Activated CD4-positive, alpha-beta T cell treated with anti-CD3 and anti-CD28 coated beads, Interleukin-2, amount 50 U/mL, for 4 hours (primary cell): ENCODE measurements at places on chromosomes 2 and 18.

- DNase-seq, result no peak
Observed at GRCh38 chr2:239164335-239164871, 236.4 kb downstream of the HDAC4 start.

DNA sequence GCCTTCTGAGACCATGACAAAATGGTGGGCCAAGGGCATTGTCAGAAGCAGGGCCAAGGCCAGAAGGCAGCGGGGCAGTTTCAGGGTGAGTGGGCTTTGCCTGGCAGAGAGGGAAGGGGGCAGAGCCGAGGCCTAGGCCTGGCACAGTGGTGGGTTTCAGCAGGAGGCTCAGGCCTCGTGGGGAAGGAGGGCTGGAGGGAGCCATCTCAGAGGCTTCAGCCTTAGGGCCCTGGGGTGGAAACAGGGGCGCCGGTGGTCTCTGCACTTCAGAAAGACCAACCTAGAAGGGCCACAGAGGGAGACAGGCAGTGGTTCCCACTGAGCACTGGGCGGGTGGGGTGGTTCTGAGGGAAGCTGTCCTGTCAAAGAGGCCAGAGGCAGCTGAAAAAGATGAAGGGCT, 58.0 kb upstream of the SMAD7 start:
- DNase-seq, result no peak

DNA sequence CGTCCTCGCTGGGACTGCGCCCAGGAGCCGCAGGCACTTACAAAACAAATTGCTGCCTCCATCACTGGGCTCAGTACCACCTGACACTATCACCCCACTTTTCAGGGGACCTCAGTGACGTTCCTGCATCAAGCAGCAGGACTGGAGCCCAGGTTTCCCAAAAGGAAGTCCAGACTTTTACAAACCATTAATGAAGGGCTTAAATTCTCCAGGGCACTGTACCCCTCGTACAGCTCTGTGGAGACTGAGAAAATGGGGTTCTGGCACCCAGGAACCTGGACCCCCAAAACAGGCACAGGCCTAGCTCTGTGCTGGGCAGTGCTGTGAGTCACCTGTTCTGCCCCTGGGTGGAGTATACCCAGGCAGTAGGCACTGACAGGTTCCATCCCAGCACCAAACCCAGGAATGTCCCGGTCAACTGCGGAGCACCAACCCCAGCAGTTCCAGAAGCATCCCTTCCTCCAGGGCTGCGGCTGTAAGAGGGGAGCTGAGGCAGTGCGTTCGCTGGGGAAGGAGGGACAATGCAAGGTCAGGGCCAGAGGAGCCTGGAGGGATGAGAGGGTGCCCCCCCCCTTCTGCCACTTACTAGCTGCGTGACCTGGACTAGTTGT, 24.6 kb upstream of the NOTO start:
- DNase-seq, result no peak

- DNase-seq, result no peak
Observed at GRCh38 chr2:193806088-193806774, 1611.5 kb upstream of the TMEFF2 start.

DNA sequence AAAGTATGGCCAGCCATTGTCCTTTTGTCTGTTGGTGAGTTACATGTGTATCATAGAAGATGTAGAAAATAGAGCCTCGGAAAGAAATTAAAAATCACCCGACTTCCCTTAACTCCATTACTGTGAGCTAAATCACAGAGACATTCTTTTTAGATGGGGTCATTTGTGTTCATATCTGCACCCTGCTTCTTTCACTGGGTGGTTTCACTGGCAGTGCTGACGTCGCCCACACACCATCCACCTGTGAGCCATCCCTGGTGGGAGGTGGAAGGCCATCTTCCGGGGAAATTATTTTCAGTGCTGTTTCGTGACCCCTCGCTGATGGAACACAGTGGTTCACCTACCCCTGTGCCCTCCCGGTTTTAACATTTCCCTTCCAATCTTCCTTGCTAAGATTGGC, 21.2 kb downstream of the SH3BP4 start:
- DNase-seq, result no peak

GRCh38 chr2:238290091-238290509, 1.7 kb upstream of the PER2 start:
- DNase-seq, result peak; percentile 11

GRCh38 chr2:223315813-223316212, 263.8 kb downstream of the KCNE4 start:
- no peak for DNase-seq

GRCh38 chr2:24169023-24169422, 5.8 kb upstream of the FAM228A start:
- no peak for DNase-seq

DNA sequence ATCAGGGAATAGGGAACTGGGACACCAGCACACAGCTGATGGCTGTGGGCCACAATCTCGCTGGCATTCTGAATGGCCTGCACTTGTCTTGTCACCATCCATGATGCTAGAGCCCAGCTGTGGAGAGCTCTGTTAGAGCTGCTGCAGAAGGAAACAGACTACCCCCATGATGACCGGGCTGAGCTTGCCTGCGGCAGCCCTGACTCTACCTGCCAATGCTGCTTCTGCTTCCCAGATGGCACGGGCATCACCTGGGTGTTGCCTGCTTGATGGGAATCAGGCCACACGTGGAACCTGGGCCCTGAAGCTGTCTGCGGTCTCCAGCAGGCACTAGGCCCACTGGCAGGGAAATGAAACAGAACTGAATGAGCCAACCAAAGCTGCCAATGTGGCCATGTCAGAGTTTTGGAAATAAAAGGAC, 11.2 kb upstream of the DAW1 start:
- DNase-seq, result no peak

- DNase-seq, result no peak
Observed at GRCh38 chr2:178205853-178206521, 11.7 kb downstream of the OSBPL6 start.

DNA sequence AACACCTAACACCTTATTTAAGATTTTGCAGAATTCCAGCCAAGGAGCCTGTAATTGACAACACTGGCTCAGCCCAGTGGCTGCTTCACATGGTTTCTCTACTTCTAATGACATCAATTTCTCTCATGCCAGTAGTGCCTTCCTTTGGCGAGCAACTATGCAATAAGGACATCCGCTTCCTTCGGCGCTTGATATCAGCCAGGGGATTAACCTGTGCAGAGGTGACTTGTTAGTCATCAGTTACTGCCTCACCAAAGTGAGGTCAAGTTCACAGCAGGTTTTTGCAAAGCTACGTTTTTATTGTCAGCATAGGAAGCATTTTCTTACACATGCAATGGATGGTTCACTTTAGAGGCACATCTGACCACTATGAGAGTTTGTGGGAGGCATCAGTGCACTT, 24.0 kb upstream of the EDAR start:
- DNase-seq, result no peak

DNA sequence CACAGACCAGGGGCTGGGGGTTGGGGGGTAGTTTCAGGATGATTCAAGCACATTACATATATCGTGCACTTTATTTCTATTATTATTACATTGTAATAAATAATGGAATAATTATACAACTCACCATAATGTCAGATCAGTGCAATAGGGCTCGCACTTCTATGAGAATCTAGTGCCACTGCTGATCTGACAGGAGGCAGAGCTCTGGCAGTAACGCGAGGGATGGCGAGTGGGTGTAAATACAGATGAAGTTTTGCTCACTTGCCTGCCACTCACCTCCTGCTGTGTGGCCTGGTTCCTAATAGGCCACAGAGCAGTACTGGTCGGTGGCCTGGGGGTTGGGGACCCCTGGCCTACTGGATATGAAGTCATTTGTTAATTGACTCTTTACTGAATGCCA, 190.5 kb downstream of the CLIP4 start:
- no peak for DNase-seq

- no peak for DNase-seq
Observed at GRCh38 chr18:50080932-50081560, 113.9 kb downstream of the MYO5B start.

DNA sequence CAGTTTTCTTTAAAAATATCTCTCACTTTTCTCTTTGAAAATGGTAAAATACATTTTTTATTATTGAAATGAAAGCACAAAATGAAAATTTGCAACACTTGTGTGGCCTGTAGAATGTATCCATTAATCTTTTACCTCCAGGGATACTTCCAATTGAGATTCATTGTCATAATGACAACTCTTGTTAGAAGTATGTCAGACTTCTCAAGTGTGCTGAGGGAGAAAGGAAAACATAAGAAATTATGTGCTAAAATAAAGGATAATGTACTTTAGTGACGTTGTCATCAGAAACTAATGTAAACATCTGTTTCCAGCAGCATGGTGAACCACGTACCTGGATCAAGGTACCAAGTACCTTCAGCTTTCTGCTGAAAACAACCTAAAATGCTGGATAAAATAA, 195.8 kb upstream of the STON1 start:
- no peak for DNase-seq

GRCh38 chr2:70975237-70975636, 3.2 kb upstream of the ANKRD53 start:
- no peak for DNase-seq

GRCh38 chr2:205730701-205731582, 48.6 kb downstream of the NRP2 start:
- no peak for DNase-seq

- no peak for DNase-seq
Observed at GRCh38 chr2:28595323-28595722, 99.5 kb downstream of the PLB1 start.

DNA sequence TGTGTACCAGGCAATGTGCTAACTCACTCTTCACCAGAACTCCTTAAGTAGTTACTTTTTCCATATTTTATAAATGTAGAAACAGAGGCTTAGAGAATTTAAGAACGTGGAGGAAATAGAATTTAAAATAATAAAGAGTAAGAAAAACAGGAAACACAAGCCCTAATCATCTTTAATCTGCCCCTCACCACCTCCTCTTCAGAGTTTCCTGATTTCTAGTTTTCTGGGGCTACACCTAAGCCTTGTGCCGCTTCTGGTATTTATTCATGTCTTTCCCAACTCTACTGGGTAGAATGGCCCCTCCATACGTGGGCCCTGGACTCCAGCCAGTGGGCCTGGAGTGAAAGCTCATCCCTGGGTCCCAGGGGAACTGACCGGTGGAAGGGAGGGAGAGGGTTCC, 85.4 kb downstream of the RTN4 start:
- DNase-seq, result no peak

DNA sequence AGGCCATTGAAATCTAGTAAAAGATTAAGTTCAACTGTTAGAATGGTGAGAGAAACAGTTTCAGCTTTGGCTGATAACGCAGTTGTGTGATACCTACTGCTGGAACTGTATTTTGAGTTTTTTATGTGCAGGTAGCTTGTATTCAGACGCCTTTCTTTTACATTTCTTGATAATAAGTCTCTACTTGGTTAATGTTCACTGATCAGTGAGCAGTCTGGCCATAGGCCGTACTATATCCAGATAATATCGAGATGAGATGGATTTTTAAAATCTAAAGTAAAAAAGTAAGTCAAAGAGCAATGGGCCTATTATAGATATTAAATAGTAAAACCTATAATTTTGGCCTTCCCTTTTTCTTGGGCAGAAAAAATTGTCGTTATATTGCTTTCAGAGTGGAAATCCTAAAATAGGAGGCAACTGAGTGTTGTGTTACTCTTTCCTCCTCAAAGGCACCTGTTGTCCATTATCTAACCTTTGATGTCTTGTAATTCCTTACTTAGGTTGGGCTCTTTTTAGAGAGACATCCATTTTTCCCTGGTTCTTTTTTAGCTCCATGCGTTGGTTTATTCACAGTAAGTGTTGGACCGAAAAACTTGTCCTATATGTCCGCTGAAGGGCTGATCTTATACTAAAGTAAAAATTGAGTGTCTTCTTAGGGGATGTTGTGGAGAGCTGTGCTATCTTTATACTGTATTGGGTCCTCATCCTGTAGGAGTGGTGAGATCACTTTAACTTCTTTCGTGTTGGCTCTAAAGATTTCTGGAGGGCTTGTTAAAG, 1.7 kb downstream of the EML4 start:
- DNase-seq, result no peak

- DNase-seq, result no peak
Observed at GRCh38 chr2:212421556-212422334, 116.9 kb downstream of the ERBB4 start.

DNA sequence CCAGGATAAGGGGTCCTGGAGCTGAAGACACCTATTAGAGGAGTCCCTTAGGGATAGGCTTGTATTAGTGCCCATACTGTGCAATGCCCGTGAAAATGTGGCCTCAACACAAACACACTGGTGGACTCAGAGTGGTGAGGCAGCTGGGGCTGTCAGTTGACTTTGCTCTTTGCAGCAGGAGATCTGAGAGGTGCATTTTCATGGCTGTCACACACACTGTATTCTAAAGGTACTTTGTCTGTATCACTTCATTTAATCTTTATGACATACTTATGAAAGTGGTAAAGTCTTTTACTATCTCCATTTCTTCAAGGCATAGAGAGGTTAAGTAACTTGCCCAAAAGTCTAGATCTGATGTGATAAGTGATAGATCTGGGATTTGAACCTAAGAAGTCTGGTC, 55.1 kb upstream of the GCFC2 start:
- no peak for DNase-seq

DNA sequence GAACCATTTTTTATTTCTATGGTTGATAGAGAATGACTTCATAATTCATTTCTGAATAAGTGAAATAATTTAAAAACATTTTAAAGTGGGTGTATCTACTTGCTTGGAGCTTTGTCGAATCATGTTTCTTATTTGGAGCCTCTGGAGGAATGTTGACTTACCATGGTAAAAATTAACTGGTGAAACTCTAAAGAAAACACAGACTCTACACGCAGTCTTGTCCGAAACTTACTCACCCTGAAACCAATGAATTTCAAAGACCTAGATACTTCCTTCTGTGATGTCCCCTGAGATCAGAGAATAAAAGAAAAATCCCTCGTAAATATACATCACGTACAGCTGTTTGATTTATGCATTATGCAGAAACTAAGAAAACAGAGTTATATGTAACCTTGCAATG, 665.2 kb upstream of the NRXN1 start:
- no peak for DNase-seq

DNA sequence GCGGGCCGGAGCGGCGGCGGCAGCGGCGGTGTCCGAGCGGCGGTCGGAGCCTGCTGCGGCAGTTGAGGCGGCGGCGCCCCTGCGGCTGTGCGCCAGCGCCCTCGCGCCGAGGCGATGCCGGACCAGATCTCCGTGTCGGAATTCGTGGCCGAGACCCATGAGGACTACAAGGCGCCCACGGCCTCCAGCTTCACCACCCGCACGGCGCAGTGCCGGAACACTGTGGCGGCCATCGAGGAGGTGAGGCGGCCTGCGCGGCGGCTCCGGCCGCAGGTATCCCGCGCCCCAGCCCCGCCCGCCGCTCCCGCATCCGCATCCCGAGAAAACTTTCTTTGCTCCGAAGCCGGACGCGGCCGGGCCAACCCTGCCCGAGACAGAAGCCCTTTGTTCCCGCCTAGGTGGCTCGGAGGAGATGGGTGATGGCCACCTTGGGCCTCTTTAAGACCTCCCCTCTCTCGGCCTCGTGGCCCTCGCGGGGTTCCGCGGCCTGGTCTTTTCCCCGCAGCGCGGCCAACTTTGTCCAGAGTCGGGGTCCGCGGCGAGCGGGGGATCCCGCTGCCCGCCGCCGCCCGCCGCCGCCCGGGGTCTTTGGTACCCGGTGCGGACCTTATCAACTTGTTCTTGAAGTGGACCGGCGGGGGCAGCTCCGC, 504 bp downstream of the ASAP2 start:
- no peak for DNase-seq
